Mesenchymal stem cell (in vitro differentiated cells and primary cell): ENCODE measurements at places on chromosomes 1 and 21.
A peak's percentile ranks its signal among the peaks of the same experiment; 100 is the strongest.

- no peak overlapping the region for H3K27ac ChIP-seq
- no peaks in the 10 kb centered on the region for H3K4me1 ChIP-seq
- no peaks in the 10 kb centered on the region for H3K36me3 ChIP-seq
- no peaks in the 10 kb centered on the region for H3K27me3 ChIP-seq
- no peak overlapping the region for H3K4me3 ChIP-seq
Observed at GRCh38 chr1:220421508-220421907, 106.4 kb upstream of the MARK1 start.

DNA sequence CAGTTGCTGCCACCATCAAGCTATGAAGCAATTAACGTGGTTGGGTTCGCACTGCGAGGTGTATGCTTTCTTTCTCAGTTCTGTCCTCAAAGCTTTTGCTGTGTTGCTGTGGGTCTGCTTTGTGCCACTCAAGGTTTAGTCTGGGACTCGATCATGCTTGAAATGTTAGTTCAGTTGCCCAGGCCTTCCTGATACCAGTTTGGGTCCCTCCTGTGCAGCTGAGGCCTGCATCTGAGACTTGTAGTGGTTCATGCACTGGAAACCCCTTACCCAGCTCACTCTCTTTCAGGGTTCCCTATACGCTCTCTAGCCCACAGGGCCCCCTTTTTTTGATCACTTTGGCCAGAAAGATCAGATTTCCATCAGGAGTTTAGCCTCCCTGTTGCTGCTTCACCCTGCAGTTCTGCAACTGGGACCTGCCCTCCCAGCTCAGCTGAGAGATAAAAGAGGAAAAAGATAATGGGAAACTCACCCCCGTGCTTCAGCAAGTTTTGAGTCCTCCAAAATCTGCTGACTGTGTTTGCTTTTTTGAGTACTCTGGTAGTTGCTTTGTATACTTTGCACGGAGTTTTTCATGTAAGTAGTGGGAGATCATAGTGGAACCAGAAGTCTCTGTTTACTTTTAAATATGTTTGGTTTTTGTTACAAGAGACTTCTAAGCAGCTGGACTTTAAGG is 317.0 kb downstream of the HHAT start:
- H3K4me3 ChIP-seq: no peak overlapping the region
- no peak overlapping the region for H3K27ac ChIP-seq
- H3K27me3 ChIP-seq: no peaks in the 10 kb centered on the region
- H3K36me3 ChIP-seq: no peaks in the 10 kb centered on the region
- peaks cover 4% of the 10 kb centered on the region for H3K4me1 ChIP-seq
- DNase-seq: peak; percentile 44

GRCh38 chr1:71399594-71399993 is 318.8 kb upstream of the ZRANB2 start:
- H3K27ac ChIP-seq: no peak overlapping the region
- no peaks in the 10 kb centered on the region for H3K36me3 ChIP-seq
- H3K27me3 ChIP-seq: no peaks in the 10 kb centered on the region
- H3K4me1 ChIP-seq: no peaks in the 10 kb centered on the region
- no peak for DNase-seq

- peaks cover 8% of the 10 kb centered on the region for H3K4me1 ChIP-seq
- DNase-seq: no peak
- no peak overlapping the region for H3K4me3 ChIP-seq
- no peak overlapping the region for H3K27ac ChIP-seq
- peaks cover under 1% of the 10 kb centered on the region for H3K27me3 ChIP-seq
- H3K36me3 ChIP-seq: no peaks in the 10 kb centered on the region
Observed at GRCh38 chr1:229028544-229028943, 242.4 kb upstream of the RAB4A start.

- H3K4me3 ChIP-seq: no peak overlapping the region
- no peak for DNase-seq
- H3K27ac ChIP-seq: no peak overlapping the region
Observed at GRCh38 chr21:40813918-40814317, 33.0 kb downstream of the DSCAM start.

DNA sequence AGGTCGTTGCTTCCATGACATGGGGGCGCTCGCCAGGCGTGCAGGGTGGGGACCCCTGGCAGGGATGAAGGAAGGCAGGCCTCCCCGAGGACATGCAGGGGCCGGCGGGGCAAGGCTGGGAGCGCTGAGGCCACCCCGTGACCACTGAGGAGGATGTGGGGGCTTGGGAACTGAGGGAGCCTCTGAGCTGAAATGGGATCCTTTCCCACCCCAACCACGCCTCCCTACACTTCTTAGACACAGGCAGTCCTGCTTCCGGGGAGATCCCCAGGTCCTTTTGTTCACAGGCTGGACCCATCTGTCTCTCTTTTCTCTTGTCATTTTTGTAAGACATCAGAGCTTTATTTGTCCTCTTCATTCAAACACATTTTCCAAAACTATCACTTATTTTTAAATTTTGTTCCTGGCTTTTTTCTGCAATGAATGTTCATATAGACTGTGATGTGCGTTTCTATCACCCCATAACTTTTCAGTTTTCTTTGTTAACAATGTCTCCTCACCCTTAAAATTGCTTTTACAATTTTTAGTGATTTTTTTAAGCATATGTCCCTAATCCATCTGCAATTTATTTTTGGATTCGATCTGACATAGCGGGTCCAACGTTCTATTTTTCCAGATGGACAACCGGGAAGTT is 156.7 kb upstream of the BACE2 start:
- H3K4me1 ChIP-seq: no peaks in the 10 kb centered on the region
- DNase-seq: no peak
- H3K4me3 ChIP-seq: no peak overlapping the region
- no peak overlapping the region for H3K27ac ChIP-seq

DNA sequence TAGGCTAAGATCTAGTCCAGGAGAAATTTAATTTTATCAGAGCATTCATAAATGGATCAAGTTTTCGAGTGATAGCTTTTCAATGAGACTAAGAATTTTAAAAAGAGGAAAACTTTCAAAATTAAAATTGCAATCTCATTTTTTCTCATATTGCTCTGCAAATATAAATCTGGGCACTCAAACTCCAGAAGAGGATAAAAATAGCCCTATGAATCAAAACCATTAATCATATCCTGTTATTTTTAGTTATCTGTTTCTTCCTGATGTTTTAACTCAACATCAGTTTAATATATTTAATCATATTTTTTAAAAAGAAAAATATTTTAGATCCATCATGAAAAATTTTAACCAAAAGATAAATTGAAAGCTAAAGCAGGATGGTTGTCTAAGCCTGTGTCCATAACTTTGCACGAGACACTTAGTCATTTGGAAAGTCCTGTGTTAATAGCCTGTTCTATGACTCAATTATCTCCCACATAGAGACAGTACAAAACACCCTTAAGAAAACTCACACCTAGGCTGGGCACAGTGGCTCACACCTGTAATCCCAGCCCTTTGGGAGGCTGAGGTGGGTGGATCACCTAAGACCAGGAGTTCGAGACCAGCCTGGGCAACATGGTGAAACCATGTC is 17.1 kb upstream of the PRRC2C start:
- H3K27me3 ChIP-seq: no peaks in the 10 kb centered on the region
- H3K4me3 ChIP-seq: no peak overlapping the region
- peak; percentile 27 for DNase-seq
- no peaks in the 10 kb centered on the region for H3K36me3 ChIP-seq
- peaks cover 5% of the 10 kb centered on the region for H3K4me1 ChIP-seq

- DNase-seq: no peak
- H3K27me3 ChIP-seq: no peaks in the 10 kb centered on the region
- no peak overlapping the region for H3K4me3 ChIP-seq
- peaks cover 46% of the 10 kb centered on the region for H3K36me3 ChIP-seq
- no peaks in the 10 kb centered on the region for H3K4me1 ChIP-seq
- no peak overlapping the region for H3K27ac ChIP-seq
Observed at GRCh38 chr21:41823166-41823565, 56.0 kb downstream of the PRDM15 start.

GRCh38 chr1:1124786-1125642 is 9.1 kb upstream of the C1orf159 start:
- H3K4me3 ChIP-seq: no peak overlapping the region
- no peak for DNase-seq
- no peak overlapping the region for H3K27ac ChIP-seq
- H3K27me3 ChIP-seq: no peaks in the 10 kb centered on the region
- H3K36me3 ChIP-seq: no peaks in the 10 kb centered on the region
- peaks cover 44% of the 10 kb centered on the region for H3K4me1 ChIP-seq

DNA sequence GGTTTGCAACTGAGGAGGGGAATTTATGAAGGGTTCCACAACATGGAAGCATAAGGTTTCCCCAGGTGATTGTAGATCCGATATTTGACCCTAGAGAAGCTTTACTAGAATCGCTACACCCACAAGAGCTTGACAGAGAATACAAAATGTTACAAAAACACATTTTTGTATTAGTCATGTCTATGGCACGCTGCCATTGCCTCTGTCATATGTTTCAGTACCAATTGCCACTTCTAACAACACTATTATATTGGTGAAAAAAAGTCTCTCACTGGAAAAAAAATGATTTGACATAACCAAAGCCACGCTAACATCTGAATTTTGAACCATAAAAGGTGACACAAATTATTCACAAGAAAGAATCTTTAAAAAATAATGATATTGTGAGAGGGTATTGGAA is 214.5 kb downstream of the KCNT2 start:
- no peaks in the 10 kb centered on the region for H3K4me1 ChIP-seq
- no peaks in the 10 kb centered on the region for H3K27me3 ChIP-seq
- no peaks in the 10 kb centered on the region for H3K36me3 ChIP-seq
- no peak for DNase-seq

DNA sequence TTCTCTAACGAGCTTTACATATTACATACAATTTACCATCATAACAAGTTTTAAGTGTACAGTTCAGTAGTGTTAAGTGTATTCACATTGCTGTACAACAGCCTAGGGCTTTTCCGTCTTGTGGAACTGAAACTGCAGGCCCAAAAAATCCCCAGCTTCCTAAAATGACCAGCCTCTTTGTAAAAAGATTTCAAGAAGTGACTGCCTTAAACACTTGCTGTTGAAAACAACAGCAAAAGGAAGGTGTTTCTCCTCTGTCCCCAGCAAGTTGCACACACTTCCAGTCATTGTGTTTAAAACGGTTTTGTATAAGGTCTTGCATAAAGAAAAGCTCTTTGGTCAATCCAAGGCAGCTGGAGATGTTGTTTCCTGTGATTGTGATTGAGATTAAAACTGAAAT is 16.0 kb upstream of the GBP1 start:
- H3K27me3 ChIP-seq: no peaks in the 10 kb centered on the region
- no peak overlapping the region for H3K27ac ChIP-seq
- no peaks in the 10 kb centered on the region for H3K36me3 ChIP-seq
- H3K4me3 ChIP-seq: no peak overlapping the region
- no peaks in the 10 kb centered on the region for H3K4me1 ChIP-seq
- DNase-seq: no peak

- no peak overlapping the region for H3K27ac ChIP-seq
- no peak overlapping the region for H3K4me3 ChIP-seq
- peak; percentile 50 for DNase-seq
- peaks cover 20% of the 10 kb centered on the region for H3K4me1 ChIP-seq
- H3K36me3 ChIP-seq: no peaks in the 10 kb centered on the region
Observed at GRCh38 chr1:10835822-10836421, 39.5 kb upstream of the CASZ1 start.

- DNase-seq: no peak
- H3K4me3 ChIP-seq: peak overlapping the region; percentile 93
- H3K27ac ChIP-seq: peak overlapping the region; percentile 99
- no peaks in the 10 kb centered on the region for H3K36me3 ChIP-seq
Observed at GRCh38 chr1:26694638-26695355, 1.0 kb upstream of the ARID1A start.

GRCh38 chr1:40651138-40651857 is 14.2 kb downstream of the RIMS3 start:
- no peak overlapping the region for H3K4me3 ChIP-seq
- no peak for DNase-seq
- H3K27ac ChIP-seq: no peak overlapping the region

DNA sequence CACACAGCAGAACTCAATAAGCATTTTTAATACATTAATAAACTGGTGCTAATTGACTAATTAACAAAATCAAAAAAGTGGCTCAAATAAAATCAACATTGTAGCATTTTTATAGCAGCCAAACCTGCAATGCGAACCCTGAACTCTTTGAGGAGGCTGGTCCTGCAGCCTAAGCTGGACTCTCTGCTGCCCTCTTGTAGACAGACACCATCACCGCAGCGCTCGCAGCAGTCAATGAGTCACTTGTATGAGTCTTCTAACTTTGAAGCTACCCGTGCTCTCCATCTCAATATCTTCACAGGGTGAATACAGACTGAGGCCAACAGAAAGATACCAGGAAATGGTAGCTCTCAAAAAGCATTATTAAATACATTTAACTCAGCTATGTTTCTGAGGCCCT is 9.7 kb upstream of the KRTAP7-1 start:
- no peak overlapping the region for H3K4me3 ChIP-seq
- no peaks in the 10 kb centered on the region for H3K4me1 ChIP-seq
- no peaks in the 10 kb centered on the region for H3K27me3 ChIP-seq
- no peak for DNase-seq

- H3K27me3 ChIP-seq: no peaks in the 10 kb centered on the region
- DNase-seq: peak; percentile 34
- H3K4me3 ChIP-seq: no peak overlapping the region
- H3K27ac ChIP-seq: no peak overlapping the region
- H3K4me1 ChIP-seq: no peaks in the 10 kb centered on the region
Observed at GRCh38 chr1:233304489-233305102, 9.1 kb upstream of the PCNX2 start.

DNA sequence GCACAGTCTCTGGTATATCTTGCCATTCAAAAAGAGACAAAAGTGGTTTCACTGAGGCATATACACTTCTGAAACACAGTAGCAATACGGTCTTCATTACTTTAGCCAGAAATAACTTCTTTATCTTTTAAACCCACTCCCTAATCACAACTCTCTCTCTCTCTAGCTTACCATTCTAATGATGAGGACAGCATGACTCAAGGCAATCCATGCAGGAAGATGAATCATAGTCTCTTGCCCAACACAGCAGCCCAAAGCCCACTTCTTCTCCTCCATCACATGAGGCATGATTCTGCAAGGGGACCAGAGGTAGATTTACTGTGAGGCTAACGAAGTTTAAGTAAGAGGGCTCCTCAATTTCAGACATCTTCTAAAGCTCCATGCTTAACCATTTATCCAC is 285.0 kb upstream of the NR5A2 start:
- H3K4me1 ChIP-seq: no peaks in the 10 kb centered on the region
- H3K36me3 ChIP-seq: no peaks in the 10 kb centered on the region
- peaks cover 6% of the 10 kb centered on the region for H3K27me3 ChIP-seq
- no peak overlapping the region for H3K27ac ChIP-seq
- peak; percentile 91 for DNase-seq
- H3K4me3 ChIP-seq: no peak overlapping the region

- no peaks in the 10 kb centered on the region for H3K27me3 ChIP-seq
- no peak overlapping the region for H3K4me3 ChIP-seq
- peak; percentile 75 for DNase-seq
Observed at GRCh38 chr1:9317591-9318417, 25.1 kb downstream of the SPSB1 start.

DNA sequence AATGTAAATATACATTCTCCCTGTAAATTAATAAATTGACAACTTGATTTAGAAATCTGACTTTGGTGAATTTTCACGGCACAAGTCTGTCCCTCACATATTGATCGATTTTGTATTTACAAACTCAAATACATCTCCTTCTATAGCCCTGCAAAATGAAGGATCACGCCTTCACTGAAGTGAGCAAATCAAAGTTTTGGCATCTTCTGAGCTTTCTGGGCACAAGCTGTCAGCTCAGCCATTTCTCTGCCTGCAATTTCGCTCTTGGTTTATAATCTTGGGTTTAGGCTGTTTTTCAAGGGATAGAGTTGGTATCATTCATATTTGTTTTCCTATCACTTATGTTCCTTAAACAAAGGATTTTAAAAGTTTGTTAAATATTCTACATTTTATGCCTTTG is 25.8 kb downstream of the ANP32E start:
- no peak for DNase-seq
- H3K27me3 ChIP-seq: no peaks in the 10 kb centered on the region
- no peak overlapping the region for H3K4me3 ChIP-seq
